Heart right ventricle (tissue), 16 donors: ENCODE measurements at places on chromosomes 1 and 21. TPM values are rescaled to one million over a fixed set of nuclear protein-coding genes. Genes with fewer than 3 reads are reported as not detected.

Gene ZYG11A
- not detected for total RNA-seq

Gene FBLIM1
- total RNA-seq, result 58.8 TPM

Gene ADGRL4
- 15.5 TPM for total RNA-seq

Gene COL11A1
- not detected for total RNA-seq
